ENCODE measurements at places on chromosomes 2 and 18.

GRCh38 chr2:173978447-173978846 lies 13.3 kb upstream of the SP3 start:
- DNase-seq, result no peak

GRCh38 chr18:10558243-10558966 lies 32.6 kb downstream of the NAPG start:
- DNase-seq, result no peak

DNA sequence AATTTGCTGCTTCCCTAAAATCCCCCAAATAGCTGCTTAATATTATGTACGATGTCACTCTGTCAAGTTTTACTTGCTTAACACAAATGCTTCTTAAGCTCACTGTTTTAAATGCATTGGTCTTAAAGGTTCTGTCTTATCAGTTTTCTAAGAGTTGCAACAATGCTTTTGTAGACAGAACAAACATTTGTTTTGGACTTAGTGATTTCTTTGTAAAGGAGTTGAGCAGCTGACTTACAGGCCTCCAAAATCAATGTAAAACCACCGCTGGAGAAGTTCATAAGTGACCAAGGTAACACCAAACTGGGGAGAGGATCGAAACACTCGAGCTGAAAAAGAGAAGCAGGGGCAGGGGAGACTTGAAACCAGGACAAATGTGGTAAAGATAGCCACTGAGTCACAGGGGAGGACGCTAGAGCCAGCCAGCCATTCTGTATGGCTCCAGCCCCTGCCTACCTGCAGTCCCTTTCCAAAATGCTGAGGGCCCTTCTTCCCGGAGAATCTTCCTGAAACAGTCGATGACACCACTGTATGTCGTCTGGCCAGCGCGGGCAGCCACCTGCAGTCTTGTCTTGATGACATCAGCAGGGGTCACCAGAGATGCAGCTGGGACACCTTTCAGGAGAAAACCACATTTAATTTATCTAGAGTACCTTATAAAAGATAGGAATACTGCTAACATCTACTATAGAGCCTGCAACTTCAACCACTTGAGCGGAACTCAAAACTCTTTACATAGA lies 100.2 kb downstream of the DYNC1I2 start:
- no peak for DNase-seq

GRCh38 chr18:63951302-63951705 lies 2.2 kb downstream of the HMSD start:
- DNase-seq, result no peak

GRCh38 chr2:17593841-17594491 lies 53.5 kb downstream of the VSNL1 start:
- no peak for DNase-seq

- DNase-seq, result no peak
These were observed 1.2 kb downstream of the ALK start for GRCh38 chr2:29920130-29920577.

GRCh38 chr2:64466478-64467085 lies 12.6 kb downstream of the LGALSL start:
- DNase-seq, result no peak

GRCh38 chr2:30666266-30666874 lies 140.9 kb downstream of the CAPN13 start:
- DNase-seq, result no peak

DNA sequence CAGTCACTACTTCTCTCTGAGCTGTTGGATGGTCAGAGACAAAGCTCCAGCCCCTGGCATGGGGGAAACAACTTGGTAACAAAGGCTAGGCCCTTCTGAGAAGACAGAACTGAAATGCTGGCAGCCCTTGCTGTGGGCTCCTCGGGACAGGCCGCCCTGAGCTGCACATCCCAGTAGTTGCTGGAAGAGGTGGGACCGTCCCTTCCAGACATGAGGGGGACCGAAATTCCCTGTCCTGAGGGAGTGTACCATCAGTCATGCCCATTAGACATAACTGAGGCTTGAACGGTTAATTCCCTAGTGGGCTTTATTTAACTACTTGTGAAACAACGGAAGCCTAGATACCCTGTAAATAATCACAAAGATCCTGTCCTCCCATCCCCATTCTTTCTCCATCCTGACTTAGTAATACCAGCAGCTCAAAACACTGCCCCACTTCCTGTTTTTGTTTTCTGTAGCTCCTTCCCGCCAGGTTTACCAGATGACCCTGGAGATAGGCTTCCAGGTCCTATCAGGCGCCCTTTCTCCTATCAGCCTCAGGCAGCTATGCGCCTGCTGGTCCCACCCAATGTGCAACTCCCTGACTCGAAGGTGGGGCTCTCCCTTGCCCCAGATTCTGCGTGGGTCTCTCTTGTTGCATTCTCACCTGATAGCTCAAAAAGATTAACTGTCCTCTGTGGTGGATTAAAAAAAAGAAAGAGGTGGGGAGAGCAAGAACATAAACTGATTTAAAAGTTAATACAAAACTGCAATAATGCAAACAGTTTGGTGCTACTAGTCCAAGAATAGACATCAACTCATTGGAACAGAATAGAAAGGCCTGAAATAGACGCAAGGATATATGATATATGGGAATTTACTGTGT lies 37.0 kb upstream of the NT5DC4 start:
- no peak for DNase-seq

DNA sequence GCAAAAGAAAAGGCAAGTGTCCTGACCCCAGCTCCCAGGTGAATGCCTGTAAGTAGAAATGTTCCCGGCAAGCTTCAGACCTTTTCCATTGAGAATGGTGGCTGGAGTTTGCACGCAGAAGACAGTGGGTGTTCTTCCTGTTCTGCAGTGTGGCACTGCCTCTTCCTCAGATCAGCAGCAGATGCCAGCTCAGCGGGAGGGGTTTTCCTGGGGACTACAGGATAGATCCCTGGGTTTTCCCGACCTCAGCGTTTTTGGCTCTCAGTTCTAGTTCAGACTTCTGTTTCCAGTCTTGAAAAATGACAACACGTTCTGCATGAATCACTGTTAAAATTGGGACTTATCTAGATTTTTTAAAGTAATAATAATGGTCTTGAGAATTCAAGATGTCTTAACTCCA lies 39.2 kb downstream of the GRHL1 start:
- DNase-seq, result no peak

- no peak for DNase-seq
These were observed 418.6 kb downstream of the GALR1 start for GRCh38 chr18:77668219-77668618.

GRCh38 chr2:25265802-25266201 lies 75.9 kb downstream of the DNMT3A start:
- DNase-seq, result no peak

Measured in NCI-H1694 (cell line).